Right kidney (tissue), 9 donors: ENCODE measurements at places on chromosomes 16 and 17.

DNA sequence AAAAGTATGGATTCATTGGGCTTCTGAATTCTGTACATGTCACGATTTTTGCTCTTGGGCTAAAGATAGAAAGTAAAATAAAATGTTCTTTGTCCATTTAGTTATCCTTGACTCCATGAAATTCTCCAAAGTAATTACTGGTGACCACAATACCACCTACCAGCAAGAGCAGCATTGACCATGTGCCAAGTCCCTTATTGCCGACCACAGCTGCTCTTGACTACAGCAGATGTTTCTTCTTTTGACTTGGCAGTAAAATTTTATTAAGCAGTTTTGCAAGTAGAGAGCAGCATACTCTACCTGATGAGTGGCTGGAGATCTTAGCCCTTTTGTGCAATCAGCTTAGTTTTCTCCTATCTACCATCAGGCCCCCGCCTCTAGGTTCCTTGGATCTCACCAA, 152.2 kb upstream of the TBX2 start:
- DNase-seq, result no peak

GRCh38 chr17:70767102-70767701, 597.9 kb downstream of the KCNJ2 start:
- DNase-seq, result peak; percentile 22

DNA sequence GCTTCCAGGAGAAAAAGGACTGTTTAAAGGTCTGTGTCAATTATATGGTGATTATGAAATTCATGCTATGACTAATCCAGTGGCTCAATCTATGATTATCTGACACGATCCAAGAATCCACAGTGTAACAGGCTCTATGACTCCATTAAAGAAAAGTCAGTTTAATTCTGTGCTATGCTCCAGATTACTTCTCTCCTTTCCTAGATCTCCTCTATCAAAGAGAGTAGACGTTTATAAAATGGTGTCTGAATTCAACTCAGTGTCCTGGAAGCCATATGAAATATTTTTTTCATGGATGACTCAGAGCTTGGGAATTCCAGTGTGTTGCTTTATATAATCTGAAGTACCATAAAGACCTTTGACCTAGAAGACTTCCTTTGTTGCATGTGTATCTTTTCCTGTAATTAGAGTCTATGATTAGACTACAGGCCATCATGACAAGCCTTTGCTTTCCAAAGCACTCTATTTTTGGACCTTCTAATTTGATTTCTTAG, 27.0 kb upstream of the NF1 start:
- DNase-seq, result no peak

- DNase-seq, result no peak
Observed at GRCh38 chr17:82291582-82292250, 18.2 kb upstream of the CSNK1D start.

GRCh38 chr17:8117367-8117979, 841 bp downstream of the ALOXE3 start:
- no peak for DNase-seq

DNA sequence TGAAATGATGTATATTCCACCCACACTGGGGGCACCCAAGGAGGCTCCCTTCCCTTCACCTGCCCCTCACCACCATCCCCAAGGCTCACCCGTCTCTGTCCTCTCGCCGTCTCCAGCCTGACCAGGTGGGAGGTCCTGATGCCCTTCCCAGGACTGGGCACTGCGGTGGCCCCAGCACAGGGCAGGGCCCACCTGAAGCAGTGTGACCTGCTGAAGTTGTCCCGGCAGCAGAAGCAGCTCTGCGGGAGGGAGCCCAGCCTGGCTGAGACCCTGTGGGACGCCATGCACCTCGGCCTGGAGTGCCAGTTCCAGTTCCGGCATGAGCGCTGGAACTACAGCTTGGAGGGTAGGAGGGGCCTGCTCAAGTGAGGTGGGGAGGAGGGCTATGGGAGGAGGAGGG, 9.9 kb downstream of the PPY start:
- DNase-seq, result no peak

DNA sequence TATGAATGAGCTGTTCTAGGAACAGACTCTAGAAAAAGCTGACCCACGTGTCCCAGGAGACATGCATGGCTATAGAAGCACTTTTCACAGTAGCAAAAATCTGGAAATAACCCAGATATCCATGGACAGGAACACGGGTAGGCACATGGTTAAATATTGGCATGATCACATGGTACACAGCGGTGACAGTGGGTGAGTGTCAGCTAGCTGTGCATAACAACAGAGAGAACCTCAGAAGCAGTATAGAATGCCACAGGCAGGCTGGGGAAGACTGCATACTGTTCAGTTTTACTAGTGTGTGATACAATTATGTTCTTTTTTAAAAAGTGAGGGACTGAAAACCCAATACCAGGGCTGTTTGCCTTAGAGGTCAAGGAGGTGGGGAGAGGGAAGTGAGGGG, 31.4 kb downstream of the EPN2 start:
- no peak for DNase-seq

DNA sequence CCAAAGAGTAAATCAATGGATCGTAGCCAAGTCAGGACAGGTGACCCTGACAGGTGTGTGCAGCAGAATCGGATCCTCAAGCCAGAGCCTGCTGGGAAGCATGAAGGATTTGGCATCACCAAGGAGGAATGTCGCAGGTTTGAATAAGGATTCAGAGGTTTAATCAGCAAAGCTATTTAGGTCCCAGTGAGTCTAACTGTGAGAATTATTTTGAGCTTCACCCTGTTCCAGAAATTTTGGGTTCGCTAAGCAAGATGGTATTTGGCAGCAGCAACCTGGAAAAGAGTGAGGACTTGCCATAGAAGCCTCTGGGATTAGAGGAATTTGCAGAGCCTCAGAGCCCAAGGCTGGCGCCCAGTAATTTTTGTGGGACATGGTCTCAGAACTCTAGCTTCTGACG, 173.0 kb downstream of the CCDC182 start:
- DNase-seq, result no peak

GRCh38 chr16:55478827-55479429, at the start of gene MMP2:
Gene MMP2, plus strand, starts transcription at chr16:55479198. Its CDS starts 282 bp downstream, at chr16:55479480.
- DNase-seq, result peak; percentile 44

DNA sequence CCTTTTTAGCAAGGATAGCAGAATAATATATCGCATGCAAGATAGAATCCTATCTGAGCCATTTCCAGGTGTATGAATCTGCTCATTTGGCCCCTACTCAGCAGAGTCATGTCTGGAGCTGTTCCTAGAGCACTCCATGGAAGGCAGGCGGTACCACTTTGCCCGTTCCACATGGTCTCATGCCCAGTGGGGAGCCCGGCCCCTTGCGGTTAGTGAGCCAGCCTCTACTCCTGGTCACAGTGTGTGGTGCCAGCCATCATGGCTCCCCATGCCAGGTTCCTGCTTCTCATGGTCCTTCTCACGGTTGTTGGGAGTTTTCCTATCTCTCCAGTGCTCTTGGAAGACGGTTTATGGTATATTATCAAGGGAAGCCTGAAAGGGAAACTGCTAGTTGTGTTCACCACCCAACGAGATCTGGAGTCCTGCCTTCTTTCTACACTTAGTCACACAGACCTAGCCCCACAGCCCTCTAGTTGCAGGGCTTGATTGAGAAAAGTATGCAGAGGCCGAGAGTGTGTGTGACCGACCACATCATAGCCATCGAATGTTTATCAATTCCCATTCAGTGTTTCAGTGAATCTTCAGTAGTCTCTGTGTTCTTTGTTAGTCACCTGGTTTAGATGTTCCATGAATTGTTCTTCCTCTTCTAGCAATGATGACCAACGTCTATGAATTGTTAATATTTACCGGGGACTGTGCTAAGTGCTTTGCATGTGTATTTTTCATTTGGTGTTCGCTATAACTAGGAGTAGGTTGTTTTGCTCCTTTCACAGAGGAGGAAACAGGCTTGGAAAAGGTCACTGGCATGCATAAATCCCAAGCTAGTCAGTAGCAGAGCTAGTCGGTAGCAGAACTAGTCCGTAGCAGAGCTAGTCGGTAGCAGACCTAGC, 9.6 kb downstream of the JPT2 start:
- no peak for DNase-seq

DNA sequence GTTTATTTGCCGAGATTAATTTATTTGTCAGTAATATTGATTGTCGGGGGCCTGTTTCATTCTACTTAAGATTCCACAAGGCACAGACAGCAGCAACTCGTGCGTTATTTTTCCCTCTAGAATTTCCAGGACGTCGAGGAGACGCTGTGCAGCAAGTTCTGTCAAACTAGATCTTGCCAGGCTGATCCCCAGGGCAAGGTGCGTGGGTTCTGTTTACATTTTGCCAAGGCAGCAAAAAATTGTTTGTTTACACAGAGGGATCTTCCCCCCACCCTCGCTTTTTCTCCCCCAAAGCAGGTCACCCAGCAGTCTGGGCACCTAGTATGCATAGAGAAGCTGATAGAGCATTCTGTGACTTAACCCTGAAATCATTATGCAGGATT, 111.4 kb downstream of the IRX3 start:
- DNase-seq, result no peak

GRCh38 chr17:15404106-15405057, 63.0 kb upstream of the TEKT3 start:
- no peak for DNase-seq

DNA sequence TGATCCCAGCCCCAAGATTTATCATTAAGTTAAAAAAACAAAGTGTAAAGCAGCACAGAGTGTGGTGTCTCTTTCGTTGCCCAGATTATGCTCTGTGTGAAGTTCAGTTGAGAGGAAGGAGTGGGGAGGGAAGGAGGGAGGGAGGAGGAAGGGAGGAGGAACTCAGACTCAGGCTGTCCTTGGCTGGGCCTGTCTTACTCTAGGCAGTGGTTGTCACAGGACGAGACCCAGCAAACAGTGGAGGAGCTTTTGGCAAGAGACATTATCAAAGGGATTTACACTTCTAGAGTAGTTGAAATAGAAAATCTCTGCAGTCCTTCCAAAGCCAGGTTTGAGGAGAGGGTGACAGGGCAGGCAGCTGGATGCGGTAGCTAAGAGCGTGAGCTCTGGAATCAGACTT, 27.8 kb downstream of the KNOP1 start:
- DNase-seq, result no peak

GRCh38 chr17:80872501-80873306, 118.9 kb upstream of the CHMP6 start:
- no peak for DNase-seq

GRCh38 chr16:72948238-72948829, 99.6 kb downstream of the ZFHX3 start:
- no peak for DNase-seq

DNA sequence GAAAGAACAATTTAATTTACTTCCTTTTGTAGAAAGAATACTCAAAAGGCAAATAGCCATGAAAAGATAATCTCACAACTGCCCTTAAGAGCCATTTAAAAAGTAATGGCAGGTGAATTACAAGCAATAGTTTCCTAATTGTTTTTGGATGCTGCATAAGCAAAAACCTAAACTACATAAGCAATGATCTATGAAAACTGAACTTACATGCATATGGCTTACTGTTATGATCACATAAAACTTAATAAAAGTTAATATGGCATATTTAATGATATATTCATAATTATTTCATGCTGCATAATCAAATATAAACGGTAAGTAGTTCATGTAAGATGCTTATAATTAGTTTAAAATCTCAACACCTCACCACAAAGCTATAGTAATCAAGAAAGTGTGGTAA, 18.6 kb downstream of the BRCA1 start:
- DNase-seq, result no peak

GRCh38 chr16:52191531-52192134, 355.3 kb downstream of the TOX3 start:
- peak; percentile 32 for DNase-seq

- peak; percentile 66 for DNase-seq
Observed at GRCh38 chr17:44170499-44171201, at the start of gene ASB16. Gene ASB16, plus strand, starts transcription at chr17:44170704. Its CDS starts 86 bp downstream, at chr17:44170790.

- DNase-seq, result no peak
Observed at GRCh38 chr17:28900986-28901726, 1.7 kb downstream of the DHRS13 start.

- DNase-seq, result no peak
Observed at GRCh38 chr17:10574324-10574723, 24.9 kb upstream of the MYH2 start.

DNA sequence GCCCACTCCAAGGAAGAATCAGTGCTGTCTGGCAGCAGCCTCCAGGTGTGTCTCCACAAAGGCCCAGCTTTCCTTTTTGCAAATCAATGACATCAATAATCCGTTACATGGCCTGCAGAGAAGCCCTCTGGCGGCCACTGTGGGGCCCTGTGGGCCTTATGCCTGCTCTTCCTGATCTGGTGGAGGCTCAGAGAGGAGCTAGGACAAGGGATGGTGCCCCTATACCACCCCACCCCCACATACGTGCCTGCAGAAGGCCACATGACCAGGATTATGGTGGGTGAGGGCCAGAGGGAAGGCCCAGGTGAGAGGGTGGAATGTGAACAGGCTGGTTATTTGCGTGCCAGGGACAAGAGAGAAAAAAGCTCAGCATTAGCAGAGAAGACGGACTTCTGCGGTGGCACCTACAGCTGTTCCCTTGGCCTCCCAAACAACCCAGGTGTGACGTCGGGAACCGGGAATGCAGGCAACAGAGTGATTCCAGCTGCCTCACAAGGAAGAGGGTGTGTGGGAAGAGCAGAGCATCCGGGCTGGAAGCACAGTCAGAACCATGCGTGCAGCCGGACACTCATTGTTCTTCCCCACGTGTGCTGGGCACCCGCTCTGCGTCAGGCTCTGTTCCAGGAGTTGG, 22.5 kb downstream of the EIF4A3 start:
- DNase-seq, result peak; percentile 54

- peak; percentile 72 for DNase-seq
Observed at GRCh38 chr16:81650982-81651562, 128.0 kb upstream of the PLCG2 start.

GRCh38 chr16:27498031-27498825, 51.5 kb downstream of the GTF3C1 start:
- DNase-seq, result no peak

DNA sequence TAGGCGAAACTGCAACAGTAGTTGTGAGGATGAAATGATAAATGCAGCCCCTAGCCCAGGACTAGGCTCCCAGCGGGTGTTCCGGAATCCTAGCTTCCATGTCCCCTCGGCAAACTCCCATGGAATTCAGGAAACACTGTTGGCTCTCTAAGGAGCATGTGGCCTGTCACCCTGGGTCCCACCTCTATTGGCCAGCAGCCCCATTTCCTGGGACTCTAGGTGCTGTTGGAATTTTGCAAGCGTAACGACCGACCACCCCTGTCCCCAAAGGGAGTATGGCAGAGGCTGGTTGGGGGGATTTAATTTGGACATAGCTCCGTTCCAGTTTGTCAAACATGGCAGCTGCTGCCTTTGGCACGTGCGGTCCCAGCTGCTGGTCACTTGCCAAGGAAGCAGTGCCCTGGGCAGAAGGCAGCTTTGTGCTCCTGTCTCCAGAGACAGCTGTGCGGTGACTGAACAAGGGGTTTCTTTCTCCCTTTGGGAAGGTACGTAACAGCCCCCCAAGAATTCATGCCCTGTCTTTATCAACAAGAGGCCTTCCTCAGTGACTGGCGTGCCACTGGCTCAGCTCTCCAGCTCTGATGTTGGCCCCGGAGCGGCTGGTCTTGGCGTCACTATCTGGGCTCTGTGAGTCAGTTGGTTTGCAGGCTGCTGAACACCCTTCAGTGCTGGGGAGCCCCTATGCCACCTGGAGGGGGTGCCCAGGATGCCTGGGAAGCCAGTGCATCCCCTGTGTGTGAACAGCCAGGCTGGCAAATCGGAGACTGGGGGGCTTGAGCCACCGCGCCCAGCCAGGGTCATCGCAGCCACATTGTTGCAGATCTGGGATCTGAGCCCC, 235.2 kb upstream of the TNRC6C start:
- no peak for DNase-seq

GRCh38 chr16:10490141-10490540, 90.3 kb downstream of the EMP2 start:
- no peak for DNase-seq
